ENCODE measurements at places on chromosomes 7 and 10. TPM values are rescaled to one million over a fixed set of nuclear protein-coding genes. Genes with fewer than 3 reads are reported as not detected.

PNLIPRP1 gene
- total RNA-seq: 2.5 TPM

CDHR3 gene
- total RNA-seq: 7.7 TPM

WBP1L gene
- total RNA-seq: 33.0 TPM

DOCK4 gene
- total RNA-seq: 11.8 TPM

GLI3 gene
- total RNA-seq: 0.88 TPM

SLC29A4 gene
- 2.9 TPM for total RNA-seq

PAX4 gene
- total RNA-seq: not detected

SPDYE6 gene
- not detected for total RNA-seq

AQP1 gene
- 16.6 TPM for total RNA-seq

TRIM50 gene
- total RNA-seq: not detected

SAMD9 gene
- 1.5 TPM for total RNA-seq

Data from left lobe of liver (tissue), 2 donors.